ENCODE measurements at places on chromosomes 4 and X. TPM values are rescaled to one million over a fixed set of nuclear protein-coding genes. Genes with fewer than 3 reads are reported as not detected.

Gene PGAM4
- total RNA-seq = not detected

Gene CYLC1
- not detected for total RNA-seq

Gene CUL4B
- total RNA-seq = 41.5 TPM

Gene SYTL5
- 0.26 TPM for total RNA-seq

Gene NUP62CL
- total RNA-seq = not detected

GRCh38 chr4:182604161-182604622, 313.0 kb downstream of the DCTD start:
- no peak for DNase-seq

GRCh38 chr4:159352609-159353008, 249.7 kb downstream of the RAPGEF2 start:
- DNase-seq = no peak

DNA sequence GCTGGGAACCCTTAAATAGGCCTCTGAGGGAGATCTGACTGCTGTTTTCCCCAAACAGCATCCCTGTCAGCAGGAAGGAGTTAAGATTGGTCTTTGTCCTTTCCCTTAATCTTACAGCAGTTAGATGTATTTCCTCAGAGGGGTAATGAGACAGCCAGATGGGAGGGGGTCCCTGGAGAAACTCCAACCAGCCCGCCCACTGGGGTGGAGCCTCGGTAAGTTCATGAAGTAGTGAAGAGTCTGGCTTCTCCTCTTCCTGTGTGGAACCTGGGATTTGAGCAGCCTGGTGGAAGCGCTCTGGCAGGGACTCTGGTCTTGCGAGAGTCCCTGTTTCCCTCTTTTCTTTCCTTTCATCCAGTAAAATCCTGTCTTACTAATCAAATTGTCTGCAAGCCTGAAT, 330.0 kb downstream of the TLL1 start:
- no peak for DNase-seq

- DNase-seq = no peak
Measured at GRCh38 chr4:151786158-151786495, 25.3 kb upstream of the GATB start.

DNA sequence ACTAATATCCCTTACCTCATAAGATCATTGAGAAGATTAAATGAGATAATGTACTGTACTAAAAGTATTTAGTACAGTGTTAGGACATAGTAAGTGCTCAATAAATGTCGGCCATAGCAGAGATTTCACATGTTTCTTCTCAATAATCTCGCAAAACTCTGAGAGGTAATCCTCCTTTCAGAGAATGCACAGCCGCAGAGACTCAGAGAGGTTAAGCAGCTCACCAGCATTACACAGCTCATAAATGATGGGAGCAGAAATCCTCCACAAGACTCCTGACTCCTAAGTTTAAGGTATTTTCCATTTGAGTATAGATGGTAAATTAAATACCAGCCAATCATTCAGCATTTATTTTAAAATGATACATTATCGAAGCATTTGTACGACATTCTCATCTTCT, 34.6 kb downstream of the FAM114A1 start:
- DNase-seq = no peak

DNA sequence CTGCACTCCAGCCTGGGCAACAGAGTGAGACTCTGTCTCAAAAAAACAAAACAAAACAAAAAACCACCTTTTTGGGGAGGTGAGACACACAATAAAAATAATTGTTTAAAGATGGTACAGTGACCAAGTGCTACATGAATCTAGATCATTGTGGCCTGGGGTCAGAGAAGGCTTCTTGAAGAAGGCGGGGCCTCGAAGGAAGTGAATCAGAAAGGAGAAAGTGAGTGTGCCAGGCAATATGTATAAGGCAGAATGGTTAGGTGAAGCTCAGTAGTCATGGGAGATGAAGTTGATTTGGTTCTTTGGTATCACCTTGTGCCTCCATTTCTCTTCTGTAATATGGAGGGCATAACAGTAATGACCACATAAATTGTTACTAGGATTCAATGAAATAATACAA, 58.9 kb downstream of the DOCK11 start:
- no peak for DNase-seq

GRCh38 chr4:145709336-145709735, 29.4 kb downstream of the C4orf51 start:
- no peak for DNase-seq

- DNase-seq = no peak
Measured at GRCh38 chr4:178198691-178199090, 756.5 kb upstream of the AGA start.

Measured in chondrocyte (in vitro differentiated cells).